ENCODE measurements at places on chromosomes 11 and 22.
A peak's percentile ranks its signal among the peaks of the same experiment; 100 is the strongest.

DNA sequence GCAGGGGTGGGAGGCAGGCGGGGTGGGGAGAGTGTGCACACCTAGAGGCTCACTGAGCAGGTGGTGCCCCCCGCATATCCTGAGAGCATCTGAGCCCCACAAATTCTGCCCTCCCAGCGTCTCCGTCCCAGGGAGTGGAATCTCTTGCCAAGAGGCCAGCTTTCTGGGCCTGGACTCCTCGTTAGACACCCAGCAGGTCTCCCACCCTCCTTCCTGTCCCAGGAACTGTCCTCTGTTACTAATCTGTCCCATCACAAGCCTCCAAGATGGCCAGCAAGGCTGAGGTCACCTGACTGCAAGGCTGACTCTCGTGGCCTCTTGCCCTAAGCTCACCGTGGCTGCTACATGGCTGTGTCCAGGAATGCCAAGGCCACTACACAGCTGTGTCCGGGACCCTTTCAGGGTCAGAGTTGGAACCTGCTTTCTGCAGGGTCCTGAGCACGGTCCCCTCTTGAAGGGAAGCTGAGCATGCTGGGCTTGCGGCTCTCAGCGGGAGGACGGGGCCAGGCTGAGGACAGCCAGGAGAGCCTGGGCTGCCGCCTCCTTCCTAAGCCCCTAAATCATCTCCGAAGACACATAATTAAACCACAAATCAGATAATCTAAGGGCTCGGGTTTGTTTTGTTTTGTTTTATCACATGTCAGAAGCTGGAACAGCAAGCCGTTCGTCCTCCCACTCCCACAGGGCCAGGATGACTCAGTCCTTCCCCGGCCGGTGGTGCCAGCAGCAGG, 1327.3 kb downstream of the TBC1D22A start:
- DNase-seq: peak; percentile 42

- no peak for DNase-seq
These were observed 149.1 kb upstream of the E2F8 start for GRCh38 chr11:19389787-19390303.

DNA sequence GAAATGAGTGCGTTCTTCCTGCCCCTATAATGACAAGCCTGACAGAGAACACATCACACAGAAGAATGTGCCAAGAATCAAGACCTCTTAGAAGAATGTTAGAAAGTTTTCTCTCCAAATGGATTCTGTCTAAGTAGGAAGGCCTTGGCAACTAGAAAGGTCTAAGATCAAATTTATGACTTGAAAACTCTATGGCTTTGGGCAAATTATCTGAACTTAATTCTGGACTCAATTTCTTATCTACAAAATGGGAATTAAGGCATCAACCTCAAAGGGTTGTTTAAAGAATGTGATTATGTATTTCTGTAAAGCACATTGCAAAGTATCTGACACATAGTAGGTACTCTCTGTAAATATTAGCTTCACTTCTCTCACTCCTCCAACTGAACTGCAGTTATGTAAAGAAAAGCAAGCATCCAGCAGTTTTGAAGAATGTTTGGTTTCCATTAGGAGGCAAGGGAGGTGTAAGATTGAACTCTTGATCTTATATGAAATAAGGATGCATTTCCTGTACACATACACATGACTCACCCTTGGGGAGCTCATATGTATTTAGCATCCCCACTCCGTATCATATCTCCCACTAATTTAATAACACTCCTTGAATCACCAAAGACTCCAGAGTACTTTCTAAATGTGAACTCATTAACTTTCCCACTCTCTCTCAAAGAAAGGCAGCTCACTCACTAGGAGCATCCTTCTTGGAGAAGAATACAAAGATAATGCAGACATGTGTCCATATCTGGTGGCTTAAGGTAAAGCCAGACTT, 77.6 kb downstream of the ETS1 start:
- DNase-seq: no peak

- DNase-seq: no peak
These were observed 11.7 kb downstream of the EIF3L start for GRCh38 chr22:37860796-37861421.

DNA sequence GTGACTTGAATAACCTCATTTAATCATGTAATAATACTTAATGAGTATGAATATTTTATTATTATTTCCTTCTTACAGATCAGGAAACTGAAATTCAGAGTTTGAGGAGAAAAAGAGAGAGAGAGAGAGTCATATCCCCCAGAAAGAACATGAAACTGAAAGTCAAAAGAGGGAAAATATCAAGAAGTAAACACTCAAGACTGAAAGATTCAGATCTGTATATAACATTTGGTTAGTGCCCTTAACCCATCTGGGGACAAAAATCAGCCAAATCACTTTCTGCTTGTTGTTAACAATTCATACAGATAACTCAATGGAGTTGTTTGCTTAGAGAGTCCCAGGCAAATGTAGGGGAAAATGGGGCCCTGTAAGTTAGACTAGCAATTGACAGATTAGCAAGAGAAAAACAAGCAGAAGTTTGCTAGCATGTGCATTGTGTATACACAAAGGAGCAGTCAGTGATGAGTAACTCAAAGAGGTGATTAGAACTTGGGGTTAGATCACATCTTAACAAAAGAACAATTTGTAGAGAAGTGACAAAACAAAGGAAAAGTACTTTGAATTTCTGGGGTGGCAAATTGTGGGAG, 25.9 kb upstream of the MMP13 start:
- no peak for DNase-seq

- no peak for DNase-seq
These were observed 9.5 kb downstream of the TSKU start for GRCh38 chr11:76792505-76793264.

GRCh38 chr11:68076371-68077042, 37.7 kb downstream of the TCIRG1 start:
- no peak for DNase-seq

GRCh38 chr11:110526323-110526722, 96.6 kb downstream of the FDX1 start:
- no peak for DNase-seq

GRCh38 chr11:41494716-41495115, 35.3 kb upstream of the LRRC4C start:
- no peak for DNase-seq

DNA sequence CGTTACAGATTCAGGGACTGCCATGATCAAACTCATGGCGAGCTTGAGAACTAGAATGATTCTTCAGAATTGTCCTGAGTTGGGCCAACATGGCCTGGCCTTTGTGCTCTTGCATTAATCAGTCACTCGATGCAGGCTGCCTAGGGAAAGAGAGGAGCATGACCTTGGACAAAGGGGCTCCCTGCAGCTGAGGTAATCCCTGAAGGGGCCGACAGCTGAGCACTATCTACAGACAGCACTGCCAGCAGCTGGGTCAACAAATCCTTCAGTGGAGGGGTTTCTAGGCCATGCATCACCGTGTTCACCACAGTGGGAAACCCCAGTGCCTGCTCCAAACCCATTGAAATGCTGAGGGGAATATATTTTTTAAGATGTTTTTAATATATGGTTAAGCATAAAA, 159.5 kb upstream of the POU2AF2 start:
- no peak for DNase-seq

GRCh38 chr11:125129316-125129993, 18.0 kb upstream of the TMEM218 start:
- no peak for DNase-seq

DNA sequence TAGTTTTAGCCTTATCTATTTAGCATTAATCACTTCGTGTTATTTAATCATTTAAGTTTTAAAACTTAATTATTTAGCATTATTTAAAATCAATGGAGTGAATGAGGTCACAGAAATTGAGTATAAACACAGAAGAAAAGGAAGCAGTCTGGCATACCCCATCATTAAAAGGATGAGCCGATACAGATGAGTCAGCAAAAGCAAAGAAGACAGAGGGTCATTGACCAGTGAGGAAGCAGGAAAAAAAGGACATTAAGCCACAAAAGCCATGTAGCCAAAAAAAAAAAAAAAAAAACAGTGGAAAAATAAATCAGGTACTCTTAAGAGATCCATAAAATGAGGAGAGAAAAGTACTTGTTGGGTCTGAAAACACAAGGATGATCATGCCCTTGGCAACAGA, 71.5 kb downstream of the TYR start:
- DNase-seq: no peak

DNA sequence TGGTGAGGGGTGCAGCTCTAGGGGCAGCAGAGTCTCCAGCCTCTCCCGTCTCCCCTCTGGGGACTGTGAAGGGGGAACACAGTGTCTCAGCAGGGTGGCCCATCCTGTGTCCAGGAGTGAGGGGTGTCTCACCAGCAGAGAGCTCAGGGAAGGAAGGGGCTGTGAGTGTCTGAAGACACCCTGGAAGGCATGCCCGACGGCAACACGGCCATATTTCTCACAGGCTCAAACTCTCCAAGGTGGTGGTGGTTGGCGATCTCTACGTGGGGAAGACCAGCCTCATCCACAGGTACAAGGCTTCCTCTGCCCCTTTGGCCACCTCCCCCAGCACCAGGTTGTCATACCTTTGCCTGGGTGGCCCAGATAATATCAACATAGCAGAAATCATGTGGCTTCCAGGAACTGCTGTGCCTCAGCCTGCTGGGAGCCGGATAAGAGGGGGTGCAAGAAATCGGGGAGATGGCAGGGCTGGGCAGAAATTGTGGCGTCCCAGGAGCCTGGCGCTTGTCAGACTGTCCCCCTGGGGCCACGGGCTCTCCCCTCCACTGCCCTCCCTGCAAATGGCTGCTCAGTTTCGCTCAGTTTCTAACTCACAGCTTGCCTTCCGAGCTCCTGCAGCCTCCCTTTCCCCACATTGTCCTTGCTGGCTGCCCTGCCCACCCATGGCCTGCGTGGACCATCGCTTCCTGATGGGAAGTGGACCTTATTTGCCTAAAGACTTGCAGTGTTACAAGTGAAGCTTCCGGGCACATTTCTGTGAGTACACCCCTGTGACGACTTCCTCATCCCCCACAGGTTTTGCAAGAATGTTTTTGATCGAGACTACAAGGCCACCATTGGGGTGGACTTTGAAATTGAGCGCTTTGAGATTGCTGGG, 7.2 kb downstream of the RAB36 start:
- no peak for DNase-seq

DNA sequence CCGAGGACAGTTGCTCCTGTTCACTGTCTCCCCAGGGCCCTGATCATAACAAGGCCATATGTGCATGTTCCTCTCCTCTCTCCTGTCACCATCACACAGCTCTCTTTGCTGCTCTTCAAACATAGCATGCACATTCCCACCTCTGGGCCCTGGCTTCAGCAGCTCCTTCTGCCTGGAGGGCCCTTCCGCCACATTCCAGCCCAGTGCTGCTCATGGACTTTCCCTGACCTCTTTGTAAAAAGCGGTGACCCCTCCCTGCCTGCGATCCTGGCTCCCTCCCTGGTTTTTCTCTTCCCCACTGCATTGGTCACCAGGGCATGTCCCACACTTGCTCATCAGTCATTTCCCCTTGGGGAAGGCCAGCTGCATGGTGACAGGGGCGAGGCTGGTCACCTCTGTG, 98.2 kb downstream of the MYO18B start:
- DNase-seq: no peak

DNA sequence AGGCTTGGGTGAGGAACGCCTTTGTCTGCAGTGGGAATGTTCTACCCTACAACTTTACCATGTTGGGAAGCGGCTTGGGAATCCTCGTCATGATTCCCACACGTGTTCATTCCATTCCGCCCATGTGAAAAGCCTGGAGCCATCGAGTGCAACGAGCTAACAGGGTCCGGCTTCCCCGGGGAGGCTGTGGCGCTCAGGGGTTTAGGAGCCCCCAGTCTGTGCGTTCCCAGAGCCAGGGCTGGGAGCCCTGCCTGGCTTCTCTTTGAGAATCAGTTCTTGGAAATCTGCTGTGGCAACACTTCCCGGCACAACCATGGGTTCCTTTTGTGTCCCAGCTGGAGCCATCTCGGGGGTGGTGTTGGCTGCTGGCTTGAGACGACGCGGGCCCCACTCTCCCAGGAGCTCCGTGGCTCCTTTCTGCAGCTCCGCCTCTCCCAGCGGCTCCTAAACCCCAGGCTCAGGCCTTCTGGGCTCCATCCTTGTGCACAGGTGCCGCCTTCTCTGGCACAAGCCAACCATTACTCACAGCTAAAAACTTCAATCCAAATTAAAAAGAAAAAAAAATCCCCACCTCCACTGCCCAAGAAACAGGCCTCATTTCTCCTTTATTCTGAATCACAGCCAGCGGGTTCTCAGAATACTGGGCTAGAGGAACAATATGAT, 18.7 kb upstream of the PPFIA1 start:
- no peak for DNase-seq

DNA sequence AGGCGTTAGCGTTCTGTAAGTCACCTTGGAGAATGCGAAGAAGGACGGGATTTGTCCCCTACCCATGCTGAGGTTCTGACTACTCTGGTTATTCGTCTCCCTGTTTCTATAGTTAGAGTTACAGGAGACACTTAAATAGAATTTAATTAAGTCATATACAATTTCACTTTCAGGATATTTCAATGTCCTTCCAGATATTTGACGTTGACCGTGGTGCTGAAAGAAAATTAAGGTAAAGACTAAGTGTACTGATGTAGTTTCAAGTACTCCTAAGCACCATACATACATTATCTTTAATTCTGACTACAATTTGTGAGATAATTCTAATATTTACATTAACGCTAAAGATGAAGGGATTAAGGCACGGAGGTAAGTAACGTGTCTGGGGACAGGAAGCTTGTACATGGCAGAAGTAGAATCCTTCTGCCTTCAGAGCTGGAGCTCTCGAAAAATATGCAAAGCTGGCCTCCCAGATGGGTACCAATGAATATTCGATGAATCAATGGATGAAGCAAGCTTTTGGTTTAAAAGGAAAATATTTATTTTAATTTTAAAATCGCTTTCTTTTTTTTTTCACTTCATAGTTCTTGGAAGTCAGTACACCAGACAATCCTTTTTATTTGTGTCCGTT, 539 bp upstream of the SLC36A4 start:
- DNase-seq: peak; percentile 34

DNA sequence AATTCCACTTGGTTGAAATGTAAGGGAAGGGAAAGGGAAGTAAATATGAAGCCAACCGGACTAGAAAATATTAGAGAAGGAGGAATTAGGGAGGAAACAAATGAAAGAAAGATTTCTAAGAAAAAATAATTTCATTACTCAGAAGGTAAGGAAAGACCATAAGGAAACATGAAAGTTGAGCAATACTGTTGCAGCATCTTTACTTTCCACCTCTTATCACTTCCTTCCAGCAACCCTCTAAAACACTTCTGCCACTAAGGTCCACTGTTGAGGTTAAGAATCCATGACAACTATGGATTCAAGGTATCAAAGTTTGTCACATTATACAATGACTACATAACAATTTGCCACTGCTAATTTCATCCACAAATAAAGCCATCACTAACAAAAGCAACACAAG, 308.6 kb downstream of the DLG2 start:
- no peak for DNase-seq

GRCh38 chr11:30432178-30432577, 109.3 kb downstream of the ARL14EP start:
- no peak for DNase-seq

DNA sequence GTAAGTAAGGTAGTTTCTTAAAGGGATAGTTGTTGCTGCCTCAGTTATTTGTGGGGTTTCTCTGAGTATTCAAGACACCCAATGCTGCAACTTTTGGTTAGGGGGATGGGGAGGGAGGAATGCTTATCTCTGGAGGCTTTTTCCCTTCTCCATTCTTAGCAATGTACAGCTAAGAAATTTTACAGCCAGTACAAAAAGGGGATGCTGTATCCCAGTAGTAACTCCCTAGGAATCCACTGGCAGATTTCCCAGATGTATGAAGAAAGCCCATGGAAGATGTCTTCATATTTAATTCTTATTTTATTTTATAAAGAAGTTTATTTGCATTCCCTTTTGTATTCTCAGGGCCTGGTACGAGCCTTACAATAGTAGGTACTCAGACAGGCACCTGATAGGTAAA, 154.8 kb downstream of the ENTHD1 start:
- DNase-seq: no peak

GRCh38 chr11:11155962-11156815, 196.9 kb downstream of the CSNK2A3 start:
- DNase-seq: peak; percentile 15

GRCh38 chr11:70341881-70342429, 56.4 kb upstream of the CTTN start:
- DNase-seq: no peak

Measured in kidney capillary endothelial cell (primary cell).